ENCODE measurements at places on chromosomes 5 and 9. TPM values are rescaled to one million over a fixed set of nuclear protein-coding genes. Genes with fewer than 3 reads are reported as not detected.

PLPP7 gene
- 11.0 TPM for total RNA-seq

BSPRY gene
- 0.59 TPM for total RNA-seq

PRDM9 gene
- total RNA-seq = not detected

SPATA31D4 gene
- total RNA-seq = not detected

All from ovary (tissue), 10 donors.